Hematopoietic multipotent progenitor cell treated with erythropoietin and hydrocortisone succinate and interleukin-3 and kit ligand, for 6 days (in vitro differentiated cells): ENCODE measurements at places on chromosomes 3 and 15.

- no peak for DNase-seq
Observed at GRCh38 chr15:50083424-50084025, 35.5 kb downstream of the ATP8B4 start.

DNA sequence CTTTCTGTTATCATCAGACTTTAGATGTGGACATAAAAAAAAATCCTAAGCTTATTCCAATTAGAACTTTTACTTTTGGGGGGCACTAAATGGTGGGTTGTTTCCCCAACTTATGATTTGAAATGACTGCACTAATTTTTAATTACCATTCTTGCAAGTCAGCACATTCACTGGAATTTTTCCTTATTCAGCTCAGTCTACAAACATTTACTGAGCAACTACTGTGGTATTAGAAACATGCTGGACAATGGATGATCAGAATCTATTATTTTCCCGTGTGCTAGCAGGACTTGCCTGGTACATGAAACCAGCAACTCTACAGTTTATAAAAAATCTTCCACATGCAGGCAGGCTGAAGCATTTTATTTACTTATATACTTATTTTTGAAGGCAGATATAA lies 273.6 kb downstream of the FOXP1 start:
- no peak for DNase-seq

DNA sequence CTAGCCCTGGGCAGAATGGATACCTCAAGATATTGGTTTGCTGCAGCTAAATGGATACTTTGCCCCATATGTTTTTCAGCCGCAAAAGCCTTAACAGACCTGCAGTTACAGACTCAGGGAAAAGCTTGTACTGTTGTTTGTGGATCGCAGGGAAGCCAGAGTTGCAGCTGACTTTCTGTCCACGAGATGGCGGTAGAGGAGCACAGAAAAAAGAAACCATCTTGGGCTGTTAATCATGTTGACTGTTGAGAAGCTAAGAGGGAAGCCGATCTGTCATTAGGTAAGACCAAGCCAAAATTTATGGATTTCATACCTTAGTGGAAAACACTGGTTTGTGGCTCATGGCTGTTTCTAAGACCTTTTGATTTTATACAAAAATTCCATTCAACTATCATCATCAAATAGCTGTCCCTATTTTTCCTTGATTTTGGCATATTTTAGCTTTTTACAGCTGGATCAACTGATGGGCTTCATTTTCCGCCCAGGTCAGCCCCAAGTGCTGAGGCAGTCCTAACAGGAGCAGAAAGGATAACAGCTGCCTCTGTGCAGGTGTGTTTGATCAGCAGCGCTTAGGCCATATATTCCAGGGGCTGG lies 205.7 kb upstream of the ZPLD1 start:
- peak; percentile 87 for DNase-seq

DNA sequence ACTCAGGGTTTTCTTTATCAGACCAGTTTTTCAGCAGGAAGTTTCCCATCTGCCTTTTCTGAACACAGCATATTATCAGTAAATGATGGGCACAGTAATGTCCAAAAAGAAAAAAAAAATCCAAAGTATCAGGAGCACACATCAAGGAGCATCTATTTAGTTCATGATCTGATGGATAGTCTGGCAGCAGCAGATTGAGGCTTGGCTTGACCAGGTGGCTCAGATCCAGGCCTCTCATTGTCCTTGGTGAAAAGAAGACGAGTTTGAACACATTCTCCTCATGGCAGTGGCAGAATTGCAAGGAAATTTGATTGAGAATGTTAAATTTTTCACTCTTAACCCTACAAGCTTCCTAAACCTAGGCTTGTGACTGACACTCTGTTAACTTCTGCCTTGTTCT lies 192.9 kb downstream of the OXSM start:
- no peak for DNase-seq

GRCh38 chr3:135451037-135451785 lies 514.3 kb upstream of the PPP2R3A start:
- no peak for DNase-seq

DNA sequence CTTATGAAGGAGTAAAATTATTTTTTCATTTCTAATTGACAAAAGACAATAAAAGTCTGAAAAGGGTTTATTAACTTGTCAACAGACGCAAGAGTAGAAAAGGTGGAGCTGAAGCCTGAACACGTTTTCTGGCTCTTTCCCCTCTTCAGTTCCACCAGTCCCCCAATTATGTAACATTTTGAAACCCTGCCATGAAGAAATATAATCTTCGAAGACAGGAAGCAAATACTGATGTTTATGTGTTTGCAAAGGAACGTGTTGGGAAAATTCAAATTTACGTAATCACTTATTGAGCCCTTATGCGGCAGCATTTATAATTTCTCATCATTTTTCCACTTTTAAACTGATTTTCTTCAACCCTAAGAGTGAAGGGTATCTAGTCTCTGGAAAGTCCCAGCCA lies 767 bp downstream of the AP3S2 start:
- DNase-seq, result peak; percentile 44

DNA sequence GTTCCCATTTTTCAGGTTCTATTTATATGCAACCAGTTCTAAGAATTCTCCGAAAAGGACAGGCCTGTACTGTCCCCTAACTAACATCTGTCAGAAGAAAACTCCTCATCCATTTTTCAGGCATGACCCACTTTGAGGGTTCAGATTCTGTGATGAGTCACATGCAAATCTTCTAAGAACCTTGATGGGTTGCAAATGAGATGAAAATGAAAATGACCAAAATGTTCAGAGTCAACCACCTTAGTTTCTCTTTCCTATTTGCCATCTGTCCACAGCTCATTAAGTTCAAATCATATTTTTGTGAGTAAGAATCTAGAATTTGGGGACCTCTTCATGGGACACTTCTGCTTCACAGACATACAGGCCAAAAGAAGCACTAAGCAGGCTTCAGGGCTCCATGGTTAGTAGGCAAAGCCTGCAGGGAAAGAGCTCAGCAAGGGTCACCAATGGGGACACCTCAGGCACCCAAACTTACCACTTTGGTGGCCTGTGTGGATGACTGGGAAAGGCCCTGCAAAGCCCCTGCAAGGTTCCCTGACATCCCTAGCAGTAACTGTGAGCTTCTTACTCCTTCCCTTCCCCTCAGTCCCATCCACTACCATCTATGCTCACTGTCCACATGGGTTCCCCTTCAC lies 122.0 kb downstream of the WDR76 start:
- no peak for DNase-seq
